NCI-H2081 (cell line): ENCODE measurements at places on chromosomes 16 and 17.

GRCh38 chr16:66580605-66581209, 1.4 kb downstream of the CMTM2 start:
- DNase-seq = no peak

DNA sequence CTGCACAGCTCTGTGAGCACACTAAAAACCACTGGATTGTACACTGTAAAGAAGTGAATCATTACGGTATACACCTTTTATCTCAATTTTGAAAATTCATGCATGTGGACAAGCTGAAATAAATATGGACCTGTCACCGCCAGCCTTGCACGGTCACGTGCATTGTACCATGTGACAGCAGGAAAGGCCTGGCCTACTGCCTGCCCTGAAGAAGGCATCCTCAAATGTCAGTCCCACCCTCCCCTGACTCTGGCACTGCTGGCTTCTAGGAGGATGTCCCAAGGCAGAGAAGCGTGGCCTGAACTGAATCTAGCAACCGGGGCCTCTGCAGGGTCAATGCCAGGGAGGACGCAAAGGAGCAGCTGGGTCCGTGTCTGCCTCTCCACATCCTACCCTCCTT, 34.6 kb downstream of the SLC38A8 start:
- DNase-seq = no peak

DNA sequence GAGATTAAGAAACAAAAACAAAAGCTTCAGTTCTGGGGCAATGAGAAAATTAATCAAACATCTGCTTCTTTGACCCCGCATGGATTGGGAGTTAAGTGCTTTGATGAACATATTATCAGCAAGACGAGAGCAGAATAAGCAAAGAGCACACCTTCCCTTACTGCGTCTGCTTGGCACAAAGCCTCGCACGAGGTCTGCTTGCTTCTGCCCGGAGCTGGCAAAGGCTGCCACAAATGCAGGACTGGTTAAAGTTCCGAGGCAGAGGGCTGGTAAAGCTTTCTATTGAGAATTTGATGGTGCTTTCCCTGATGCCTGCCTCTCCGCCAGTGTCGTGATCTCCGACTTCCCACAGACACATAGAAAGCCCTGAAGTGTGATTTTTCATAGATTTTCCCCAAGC, 17.0 kb downstream of the VAT1L start:
- no peak for DNase-seq

- no peak for DNase-seq
Measured at GRCh38 chr17:20232611-20233010, 223.5 kb downstream of the SPECC1 start.

DNA sequence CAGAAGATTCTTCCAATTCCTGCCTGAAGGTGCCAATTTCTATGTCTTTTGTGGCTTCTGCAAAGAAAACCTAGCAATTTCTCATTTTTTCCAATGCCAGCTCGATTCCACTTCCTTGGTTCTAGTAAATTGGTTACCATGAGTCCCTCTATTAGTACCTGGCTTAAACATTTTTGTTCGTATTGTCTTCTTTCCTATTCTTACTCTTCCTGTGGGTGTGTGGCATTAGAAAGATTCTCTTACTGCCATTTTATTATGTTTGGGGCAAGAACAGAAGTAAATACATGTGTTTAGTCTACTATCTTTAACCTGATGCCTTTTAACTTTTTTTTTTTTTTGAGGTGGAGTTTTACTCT, 20.3 kb upstream of the MAPK3 start:
- DNase-seq = no peak
